ENCODE measurements at places on chromosomes 12 and 14. TPM values are rescaled to one million over a fixed set of nuclear protein-coding genes. Genes with fewer than 3 reads are reported as not detected.

The FGD6 gene
- 10.1 TPM for total RNA-seq

- H3K27ac ChIP-seq: no peak overlapping the region
- H3K4me3 ChIP-seq: no peak overlapping the region
- H3K36me3 ChIP-seq: no peaks in the 10 kb centered on the region
- peaks cover 12% of the 10 kb centered on the region for H3K4me1 ChIP-seq
- H3K27me3 ChIP-seq: no peaks in the 10 kb centered on the region
These were observed 12.6 kb downstream of the TMTC1 start for GRCh38 chr12:29771165-29771564.

DNA sequence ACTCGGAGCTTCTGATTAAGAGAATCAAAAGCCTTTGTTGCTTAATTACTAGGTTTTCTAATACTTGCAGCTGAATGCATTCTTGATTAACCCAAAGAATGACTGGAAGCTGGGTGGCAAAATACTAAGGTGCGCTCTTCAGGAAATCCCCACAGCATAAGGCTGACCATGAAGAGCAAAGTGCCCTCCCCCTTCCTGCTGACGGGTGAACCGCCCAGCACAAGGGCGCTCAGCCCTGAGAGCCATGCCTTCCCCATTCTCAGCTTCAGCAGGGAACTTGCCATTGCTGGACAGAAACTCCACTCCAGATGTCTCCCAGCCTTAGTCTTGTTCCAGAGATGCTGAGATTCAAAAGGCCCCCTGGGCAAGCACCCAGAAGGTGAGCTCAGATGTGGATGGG, 27.2 kb upstream of the FBRSL1 start:
- H3K36me3 ChIP-seq: no peaks in the 10 kb centered on the region
- H3K4me1 ChIP-seq: no peaks in the 10 kb centered on the region
- peaks cover 3% of the 10 kb centered on the region for H3K27me3 ChIP-seq
- DNase-seq: no peak

DNA sequence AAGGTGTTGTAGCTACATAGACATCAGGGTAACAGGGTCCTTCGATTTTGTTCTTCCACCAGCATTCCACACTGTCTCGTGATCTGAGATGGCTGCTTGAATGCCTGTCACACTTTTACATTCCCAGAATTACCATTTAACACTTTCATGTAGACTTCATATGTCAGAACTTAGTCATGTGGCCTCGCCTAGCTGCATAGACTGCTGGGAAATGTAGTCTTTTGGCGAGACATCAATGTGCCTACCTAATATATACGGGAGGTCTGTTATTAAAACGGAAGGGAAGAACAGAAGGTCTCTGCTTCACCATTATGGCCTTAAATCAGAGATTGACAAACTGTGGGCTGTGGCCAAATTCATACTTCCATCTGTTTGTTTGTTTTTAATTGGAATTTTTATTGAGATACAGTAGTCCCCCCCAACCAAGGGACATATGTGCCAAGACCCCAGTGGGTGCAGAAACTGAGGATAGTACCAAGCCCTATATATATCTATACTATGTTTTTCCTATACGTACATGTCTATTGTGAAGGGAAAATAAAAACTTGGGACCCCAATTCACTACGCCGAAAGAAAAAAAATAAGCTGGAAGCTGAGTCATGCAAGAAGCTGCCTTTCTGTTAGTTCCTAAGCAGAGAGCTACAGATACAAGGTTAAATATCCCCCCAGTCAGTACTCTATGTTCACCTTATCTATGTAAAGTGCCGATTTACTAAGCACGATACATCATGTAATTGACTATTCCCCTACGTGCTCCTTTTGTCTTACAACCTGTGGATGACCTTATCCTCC, 11.3 kb upstream of the HRK start:
- H3K4me3 ChIP-seq: no peak overlapping the region
- no peaks in the 10 kb centered on the region for H3K36me3 ChIP-seq
